ENCODE measurements at places on chromosomes 1 and 21.

DNA sequence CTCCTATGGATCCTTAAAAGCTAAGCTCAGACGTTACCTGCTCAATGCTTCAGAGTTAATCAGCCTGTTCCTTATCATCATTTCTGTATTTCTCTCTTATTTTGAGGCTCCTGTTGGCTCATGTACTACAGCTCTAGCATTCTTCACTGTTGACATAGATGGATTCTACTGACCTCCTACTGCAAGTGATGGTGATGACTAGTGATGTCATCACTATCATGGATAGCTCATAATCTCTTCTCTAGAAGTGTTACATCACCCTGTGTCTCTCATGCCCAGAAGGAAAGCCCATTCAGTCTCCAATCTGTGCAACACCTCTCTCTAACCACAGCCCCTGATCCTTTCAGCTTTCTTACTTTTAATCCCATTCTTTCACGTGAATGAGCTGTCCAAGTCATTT, 168.2 kb upstream of the DPT start:
- DNase-seq: no peak

- peak; percentile 19 for DNase-seq
Measured at GRCh38 chr21:28952686-28953085, 40.0 kb downstream of the LTN1 start.

GRCh38 chr1:158043232-158043631, 49.8 kb downstream of the KIRREL1 start:
- DNase-seq: no peak

DNA sequence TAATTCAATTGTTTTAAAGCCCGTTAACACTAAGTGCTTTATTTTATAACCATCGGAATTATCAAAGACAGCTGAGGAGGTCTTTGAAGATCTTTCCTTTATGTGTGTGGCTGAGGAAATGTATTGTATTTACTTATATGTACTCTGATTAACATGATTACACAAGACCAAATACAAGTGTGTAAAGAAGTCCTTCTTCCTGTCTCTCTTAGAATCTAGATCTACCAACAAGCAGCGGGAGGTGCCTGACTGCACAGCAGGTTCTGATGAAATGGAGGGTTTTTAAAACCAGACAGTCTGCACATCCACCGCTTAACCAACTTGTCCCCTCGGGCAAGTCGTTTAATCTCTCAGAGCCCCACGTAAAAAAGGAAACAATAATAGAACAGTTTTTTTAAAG, 240.5 kb upstream of the MAP1LC3C start:
- no peak for DNase-seq

DNA sequence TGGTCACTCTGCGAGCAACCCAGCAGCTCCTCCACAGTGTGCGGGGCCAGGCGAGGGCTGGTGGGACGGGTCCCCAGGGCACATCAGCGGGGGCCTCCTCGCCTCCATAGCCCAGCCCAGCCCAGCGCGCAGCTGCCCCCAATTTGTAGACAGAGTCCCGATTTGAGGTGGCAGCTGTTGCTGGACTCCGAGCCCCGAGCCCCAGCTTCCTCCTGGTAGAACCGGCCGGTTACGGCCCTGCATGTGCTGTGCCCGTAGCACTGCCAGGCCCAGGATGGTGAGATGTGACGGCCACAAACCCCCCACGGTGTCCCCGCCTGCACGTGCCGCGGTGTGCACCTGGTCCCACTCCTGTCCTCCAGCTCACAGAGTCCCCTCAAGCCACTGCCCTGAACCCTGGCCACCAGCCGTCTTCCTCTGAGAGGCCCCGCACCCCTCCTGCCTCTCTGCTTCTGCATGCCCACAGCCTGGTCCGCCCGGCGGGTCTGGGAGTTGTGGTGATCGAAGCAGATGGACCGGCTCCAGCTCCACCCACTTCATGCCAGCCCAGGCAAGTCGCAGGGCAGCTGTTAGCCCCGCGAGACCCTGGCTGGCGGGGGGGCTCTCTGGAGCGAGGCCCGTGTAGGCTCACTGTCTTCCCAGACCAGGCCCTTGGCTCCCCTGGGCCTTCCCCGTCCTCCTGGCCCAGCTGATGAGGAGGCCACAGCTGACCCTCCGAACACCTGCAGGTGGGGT, 55.5 kb downstream of the MORN1 start:
- DNase-seq: no peak

DNA sequence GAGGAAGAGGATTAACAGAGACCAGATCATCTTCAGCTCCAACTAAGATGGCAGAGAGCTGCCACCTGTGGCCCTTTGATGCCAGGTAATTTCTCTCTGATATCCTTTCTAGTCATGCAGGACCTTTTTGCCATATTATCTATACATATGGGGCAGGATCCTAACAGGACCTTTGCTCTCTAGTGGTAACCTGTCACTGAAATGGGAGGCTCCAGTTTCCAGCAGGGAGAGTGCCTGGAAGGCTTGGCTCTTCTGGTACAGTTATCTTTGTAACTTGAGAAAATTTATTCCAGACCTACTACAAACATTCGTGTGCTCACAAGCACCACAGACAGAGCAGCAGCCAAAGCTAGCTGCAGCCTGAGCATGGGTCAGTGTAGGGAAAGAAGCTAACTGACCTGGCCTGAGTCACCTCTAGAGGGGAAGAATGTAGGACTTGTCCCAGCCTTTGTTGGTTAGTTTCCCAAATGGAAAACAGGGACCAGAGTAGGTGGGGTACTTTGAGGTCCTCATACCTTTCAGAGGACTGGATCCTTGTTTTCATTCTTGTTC, 86.5 kb upstream of the MACF1 start:
- DNase-seq: no peak

DNA sequence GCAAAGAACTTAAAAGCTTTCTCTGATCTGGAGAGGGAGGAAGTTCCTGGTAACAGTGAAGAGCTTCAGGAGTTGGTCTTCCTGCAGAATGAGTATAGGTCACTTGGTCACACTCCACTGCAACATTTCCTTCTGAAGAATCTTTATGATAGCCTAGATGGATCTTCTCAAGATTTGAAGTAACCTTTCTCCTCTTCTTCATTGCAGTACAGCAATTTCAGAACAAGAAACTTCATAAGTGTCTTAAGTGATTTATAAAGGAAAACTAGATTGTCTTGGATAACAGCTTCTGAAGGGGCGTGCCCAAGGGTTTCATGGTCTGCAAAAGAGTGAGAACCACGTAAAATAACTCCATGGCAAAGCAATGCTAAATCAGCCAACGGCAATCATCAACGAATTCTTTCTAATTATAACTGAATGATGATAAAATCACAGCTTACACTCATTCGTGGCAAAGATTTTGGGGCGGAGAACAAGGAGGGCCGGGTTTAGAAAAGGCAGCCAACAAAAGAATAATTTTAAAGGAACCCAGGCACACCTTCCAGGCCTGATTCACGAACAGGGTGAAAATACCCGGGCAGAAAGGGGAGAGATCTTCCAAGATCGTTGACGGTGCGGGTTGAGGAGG, 53.9 kb upstream of the ASPM start:
- no peak for DNase-seq

DNA sequence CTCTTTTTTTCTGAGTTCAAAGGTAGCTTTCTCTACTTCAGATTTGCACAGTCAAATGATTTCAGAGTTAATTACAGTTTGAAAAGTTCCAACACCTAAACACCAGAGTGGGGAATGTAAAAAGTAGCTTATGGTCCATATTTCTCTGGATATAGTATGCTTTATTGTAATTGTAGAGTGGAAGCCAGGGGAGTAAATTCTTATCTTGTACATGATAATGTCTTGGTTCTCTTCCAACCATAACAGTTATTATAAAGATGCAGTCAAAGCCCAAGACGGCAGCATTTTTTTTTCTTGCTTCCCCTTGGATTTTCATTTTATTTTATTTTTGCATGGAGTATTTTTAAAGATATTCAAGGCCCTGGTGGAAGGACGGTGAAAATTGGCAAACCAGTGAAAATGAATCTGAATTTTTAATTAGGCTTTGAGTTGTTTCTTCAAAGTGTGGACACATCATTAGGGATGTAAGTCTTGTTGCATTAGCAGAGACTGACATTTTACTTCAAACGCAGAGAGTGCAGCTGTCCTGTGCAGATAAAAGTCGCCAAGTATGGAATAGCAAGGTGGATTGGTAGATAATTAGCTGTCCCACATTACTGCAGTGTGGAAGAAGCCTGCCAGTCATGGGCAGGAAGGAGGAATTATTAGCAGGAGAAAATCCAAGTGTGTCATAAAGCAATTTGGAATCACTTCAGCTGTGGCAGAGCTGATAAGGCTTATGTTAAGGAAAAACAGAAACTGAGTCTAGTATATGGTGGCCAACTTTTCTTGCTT, 11.3 kb downstream of the CACHD1 start:
- no peak for DNase-seq

DNA sequence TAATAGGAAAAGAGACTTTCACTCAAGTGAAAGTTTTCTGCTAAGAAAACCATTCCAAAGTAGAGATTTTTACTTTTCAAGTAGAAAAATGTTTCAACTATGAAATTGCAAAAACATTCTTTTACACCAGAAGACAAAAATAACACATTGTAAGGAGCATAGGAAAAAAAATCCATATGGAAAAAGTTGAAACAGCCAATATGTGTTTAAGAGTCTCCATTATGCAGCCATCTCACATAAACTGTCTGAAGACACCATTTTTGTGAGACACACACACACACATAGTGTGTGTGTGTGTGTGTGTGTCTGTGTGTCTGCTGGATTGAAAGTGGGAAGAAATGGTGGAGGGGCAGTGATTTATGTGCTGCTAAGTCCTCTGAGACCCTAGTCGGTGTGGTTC, 162.1 kb downstream of the HHAT start:
- no peak for DNase-seq

DNA sequence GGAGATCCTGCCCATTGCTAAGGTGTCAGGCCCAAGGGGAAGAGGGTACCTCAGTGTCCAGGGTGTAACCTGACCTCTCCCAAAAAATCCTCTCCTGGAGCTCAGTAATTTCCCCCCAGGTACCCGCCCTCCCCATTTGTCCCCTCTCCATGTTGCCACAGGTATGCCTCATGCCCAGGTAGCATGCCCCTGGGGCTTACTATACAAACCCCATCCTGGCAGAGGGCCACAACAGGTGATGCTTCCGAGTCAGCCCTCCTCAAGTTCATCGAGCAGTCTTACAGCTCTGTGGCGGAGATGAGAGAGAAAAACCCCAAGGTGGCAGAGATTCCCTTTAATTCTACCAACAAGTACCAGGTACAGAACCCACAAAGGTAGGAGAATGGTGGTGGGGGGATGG, 15.7 kb downstream of the ATP1A4 start:
- DNase-seq: no peak

DNA sequence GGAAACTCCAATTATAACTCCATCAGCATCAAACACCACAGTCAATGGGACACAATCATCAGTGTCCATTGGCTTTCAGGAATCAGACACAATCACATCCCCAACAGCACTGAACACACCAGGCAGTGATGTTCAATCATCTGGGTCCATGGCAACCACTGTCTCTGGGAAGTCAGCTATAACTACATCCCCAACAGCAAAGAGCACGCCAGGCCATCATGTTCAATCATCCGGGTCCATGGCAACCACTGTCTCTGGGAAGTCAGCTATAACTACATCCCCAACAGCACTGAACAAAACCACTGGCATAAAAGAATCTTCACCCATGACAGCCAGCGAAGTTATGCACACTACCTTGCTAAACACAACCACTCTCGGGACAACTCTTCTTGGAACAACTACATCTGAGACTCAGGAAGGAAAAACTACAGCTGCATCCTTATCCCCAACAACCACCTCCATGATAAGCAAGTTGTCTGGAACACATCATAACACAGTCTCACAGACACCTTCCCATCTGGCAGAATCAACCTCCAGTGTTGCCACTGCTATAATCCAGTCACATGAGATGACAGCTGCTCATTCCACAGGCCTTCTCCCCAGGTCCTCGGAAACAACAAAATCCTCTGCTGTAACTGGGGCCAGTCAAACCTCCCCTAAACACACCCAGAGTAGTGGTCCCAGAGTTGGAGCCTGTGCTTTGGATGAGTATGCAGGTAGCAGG, 19.9 kb downstream of the CATSPER4 start:
- DNase-seq: no peak

DNA sequence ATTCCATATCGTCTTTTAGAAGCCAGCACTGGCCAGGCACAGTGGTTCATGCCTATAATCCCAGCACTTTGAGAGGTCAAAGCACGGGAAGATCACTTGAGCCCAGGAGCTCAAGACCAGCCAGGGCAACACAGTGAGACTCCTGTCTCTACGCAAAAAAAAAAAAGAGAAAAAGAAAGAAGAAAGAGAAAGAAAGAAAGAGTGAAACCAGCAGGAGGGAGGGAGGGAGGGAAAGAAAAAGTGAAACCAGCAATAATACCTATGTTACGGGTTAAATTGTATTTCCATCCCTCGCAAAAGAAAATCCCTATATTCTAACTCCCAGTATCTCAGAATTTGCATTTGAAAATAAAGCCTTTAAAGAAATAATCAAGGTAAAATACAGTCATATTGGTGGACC, 10.4 kb downstream of the COP1 start:
- no peak for DNase-seq

DNA sequence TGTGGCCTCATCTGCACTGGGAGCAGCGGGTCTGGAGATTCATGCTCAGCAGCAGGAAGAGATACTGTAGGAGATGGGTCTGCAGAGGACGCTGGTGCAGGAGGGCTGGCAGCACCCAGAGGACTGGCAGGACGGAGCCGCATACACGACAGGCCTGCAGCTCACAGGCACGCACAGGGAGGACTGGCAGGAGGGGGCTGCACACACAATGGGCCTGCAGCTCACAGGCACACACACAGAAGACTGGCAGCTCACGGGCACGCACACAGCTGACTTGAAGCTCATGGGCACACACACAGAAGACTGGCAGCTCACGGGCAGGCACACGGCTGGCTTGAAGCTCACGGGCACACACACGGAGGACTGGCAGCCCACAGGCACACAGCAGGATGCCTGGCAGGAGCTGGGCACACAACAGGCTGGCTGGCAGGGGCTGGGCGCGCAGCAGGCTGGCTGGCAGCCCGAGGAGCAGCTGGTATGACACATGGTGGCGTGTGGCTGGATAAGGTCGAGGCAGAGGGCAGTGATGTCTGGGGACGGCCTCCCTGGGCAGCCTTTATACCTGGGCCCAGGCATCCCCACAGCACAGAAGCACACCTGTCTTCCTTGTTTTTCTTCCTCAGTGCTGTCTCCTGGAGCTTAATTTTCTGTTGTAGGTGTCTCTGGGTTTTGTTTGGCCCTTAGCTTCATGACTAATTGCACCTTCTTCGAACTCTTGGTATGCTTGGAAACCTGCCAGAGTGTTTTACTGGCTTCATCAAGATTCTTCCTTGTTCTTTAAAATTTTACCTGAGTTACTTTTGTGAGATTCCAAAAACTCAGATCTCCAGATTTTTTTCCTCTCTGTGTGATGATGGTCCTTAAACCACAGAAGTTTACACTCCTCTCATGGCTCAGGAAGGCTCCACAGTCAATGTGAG, at the start of gene KRTAP12-2:
TSS of gene KRTAP12-2 (minus strand) at position 527 of the 920 bp plus-strand sequence. CDS start at position 486, 41 bp downstream.
- no peak for DNase-seq

GRCh38 chr1:89844860-89845259, 24.0 kb downstream of the LRRC8D start:
- no peak for DNase-seq

DNA sequence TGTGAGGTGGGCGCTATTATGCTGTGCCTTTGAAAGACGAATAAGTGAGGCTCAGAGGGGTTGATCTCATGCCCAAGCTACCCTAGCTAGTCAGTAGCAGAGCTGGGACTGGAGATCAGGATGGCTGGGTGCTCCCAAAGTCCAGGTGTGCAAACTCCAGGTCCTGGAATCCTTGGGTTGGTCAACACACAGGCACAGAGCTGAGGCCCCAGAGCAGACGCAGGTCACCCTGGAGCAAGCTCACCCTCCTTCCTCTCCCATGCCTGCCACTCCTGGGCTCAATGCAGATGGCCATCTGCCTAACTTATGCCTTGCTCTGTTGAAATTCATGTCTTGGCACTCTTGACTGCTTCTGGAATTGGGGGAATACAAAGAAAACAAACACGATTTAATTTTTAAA, 587.2 kb downstream of the PTPRU start:
- no peak for DNase-seq

Data from T-helper 2 cell (primary cell).